ENCODE measurements at places on chromosomes 1 and 21.

GRCh38 chr1:18957136-18957521 lies 653 bp upstream of the IFFO2 start:
- DNase-seq: no peak

- DNase-seq: no peak
These were observed 415.2 kb upstream of the DAB1 start for GRCh38 chr1:57839067-57839466.

DNA sequence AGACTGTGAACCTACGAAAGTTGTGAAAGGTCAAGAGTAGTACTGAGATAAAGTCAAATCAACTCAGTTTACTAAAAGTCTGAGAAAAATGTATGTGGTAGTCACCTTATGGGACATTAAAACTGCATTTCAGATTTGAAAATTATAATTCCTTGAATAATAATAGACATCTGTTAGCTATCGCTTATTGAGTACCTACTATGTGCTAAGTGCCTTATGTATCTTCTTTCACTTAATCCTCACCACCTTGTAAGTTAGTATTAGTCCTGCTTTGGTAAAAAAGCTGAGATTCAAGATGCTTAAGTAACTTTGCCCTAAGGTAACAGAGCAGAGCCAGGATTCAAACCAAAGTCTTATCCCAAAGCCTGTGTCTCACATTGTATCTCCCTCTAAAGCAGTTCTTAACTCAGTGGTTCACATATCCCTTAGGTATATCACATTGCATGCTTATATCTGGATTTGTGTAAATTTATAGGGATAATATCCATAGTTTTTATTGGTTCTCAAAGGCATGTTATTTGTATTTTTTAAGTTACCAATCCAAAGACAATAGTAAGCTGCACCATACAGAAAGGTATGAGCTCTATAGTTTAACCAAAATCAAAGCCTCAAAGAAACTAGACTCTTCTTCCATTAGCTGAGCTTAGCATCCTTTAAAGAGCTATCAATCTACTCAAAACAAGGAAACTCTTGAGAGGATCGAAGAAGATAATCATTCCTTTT lies 865 bp downstream of the PIGC start:
- no peak for DNase-seq

GRCh38 chr21:18041012-18041411 lies 203.6 kb upstream of the CHODL start:
- no peak for DNase-seq

- no peak for DNase-seq
These were observed 14.0 kb upstream of the SLC9C2 start for GRCh38 chr1:173616859-173617258.

- DNase-seq: peak; percentile 9
These were observed 613 bp downstream of the ZFYVE9 start for GRCh38 chr1:52142220-52143183.

DNA sequence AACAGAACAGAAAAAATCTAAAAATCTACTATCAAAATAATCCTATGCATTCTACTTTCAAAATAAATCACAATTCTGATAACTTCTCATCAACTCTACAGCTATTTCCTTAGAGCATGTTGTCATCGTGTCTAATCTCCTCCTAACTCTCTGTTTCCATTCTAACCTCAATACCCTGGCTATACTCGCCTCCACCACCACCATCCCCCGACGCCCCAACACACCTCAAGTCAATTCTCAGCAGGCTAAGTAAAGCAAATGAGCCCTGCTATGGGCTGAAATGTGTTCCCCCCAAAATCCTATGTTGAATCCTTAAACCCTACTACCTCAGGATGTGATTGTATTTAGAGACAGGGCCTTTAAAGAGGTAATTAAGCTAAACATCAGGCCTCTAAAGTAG lies 34.6 kb downstream of the NRDC start:
- no peak for DNase-seq

DNA sequence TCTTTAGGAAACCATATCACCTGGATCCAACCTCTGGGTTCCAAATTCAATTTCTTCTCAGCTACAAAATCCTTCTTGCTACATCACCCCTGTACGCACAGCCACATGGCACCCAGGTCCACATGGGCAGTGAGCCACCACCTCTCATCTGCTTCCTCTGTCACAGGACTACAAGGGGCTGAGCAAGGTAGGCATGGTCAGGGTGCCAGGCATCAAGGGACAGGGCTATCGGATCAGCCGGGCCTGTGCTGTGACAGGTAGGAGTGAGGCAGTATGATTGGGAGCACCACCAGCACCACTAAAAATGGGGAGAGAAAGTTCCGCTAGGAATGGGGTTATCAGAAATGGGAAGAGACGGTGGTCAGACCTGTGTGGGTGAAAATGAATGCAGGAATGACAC lies 29.4 kb downstream of the S100A6 start:
- no peak for DNase-seq

DNA sequence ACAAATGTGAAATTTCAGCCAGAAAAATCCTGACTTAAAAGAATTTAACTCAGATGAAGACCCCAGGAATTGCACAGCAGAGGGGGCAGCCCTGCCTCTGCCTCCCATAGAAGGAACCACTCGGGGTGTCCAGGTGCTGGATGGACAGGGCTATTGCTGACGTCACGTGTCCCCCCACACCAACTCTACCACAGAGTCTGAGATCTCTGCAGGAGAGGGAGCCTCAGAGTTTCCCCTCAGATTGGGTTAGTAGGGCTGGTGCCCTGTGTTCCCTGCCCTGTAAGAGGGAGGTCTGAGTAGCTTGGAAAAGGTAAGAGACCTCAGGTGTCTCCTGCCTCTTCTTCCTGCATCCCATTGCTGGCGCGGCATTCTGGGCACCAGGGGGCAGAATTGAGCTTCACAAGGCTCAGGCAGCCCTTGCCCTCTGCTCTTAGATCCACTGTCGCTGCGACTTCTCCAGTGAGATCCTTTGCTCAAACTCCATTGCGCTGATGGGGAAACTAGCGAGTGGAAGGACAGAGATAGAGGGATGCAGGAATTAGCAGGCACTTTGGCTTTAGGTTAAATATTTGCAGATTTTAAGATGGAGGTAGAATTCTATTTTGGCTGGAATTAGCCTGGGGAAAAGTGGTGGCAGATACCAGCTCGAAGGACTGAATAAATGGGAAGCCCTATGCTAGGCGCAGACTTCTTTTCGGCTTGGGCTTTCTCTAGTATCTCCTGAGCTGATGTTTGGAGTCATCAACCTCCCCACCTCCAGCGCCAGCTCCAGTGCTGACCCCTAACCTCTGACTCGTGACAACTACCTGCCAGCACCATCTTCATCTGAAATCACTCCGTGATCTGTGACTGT lies 42.8 kb upstream of the DMBX1 start:
- DNase-seq: peak; percentile 65

- no peak for DNase-seq
These were observed 80.3 kb downstream of the NFIA start for GRCh38 chr1:61162520-61163258.

- DNase-seq: no peak
These were observed 2.1 kb upstream of the PLA2G2F start for GRCh38 chr1:20137055-20137454.
